ENCODE measurements at places on chromosomes 2 and 18.

- DNase-seq: no peak
Observed at GRCh38 chr2:100919316-100919715, 82.8 kb upstream of the RPL31 start.

- no peak for DNase-seq
Observed at GRCh38 chr2:235212501-235213158, 260.8 kb downstream of the SH3BP4 start.

DNA sequence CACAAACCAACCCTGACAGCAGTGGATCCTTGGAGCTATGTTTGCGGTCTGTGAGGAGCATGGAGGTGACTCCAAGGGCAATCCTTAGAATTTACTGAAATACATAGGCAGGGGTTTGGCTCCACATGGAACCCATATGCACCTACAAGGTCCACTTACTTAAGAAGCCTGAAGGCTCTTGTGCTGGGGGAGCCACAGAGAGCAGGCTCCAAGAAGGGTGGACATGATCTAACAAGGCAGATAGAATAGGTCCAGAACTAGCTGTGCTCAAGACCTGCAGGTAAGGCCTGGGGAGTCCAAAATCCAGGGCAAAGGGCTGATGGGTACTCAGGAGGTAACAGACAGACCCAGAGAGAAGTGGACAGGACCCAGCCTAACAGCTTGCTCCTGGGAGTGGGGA is 1.2 kb upstream of the CDK5R2 start:
- DNase-seq: no peak

DNA sequence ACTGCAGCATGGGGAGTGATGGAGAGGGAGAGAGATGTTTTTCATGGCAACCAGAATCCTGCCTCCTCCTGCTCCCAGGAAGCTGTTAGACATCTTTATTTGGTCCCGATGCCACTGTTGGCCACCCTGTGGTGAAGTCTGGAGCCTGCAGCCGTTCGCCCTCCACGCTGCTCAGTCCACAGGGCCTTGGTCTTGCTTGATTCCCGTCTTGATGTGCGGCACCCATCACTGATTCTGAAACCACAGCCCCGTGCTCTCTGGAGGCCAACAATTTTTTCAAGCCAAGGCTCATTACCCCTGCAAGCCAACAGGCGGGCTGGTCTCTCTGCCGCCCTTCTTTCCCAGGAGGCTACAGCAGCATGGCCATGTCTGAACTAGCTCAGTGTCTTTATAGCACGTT is 24.5 kb downstream of the SIGLEC15 start:
- no peak for DNase-seq

DNA sequence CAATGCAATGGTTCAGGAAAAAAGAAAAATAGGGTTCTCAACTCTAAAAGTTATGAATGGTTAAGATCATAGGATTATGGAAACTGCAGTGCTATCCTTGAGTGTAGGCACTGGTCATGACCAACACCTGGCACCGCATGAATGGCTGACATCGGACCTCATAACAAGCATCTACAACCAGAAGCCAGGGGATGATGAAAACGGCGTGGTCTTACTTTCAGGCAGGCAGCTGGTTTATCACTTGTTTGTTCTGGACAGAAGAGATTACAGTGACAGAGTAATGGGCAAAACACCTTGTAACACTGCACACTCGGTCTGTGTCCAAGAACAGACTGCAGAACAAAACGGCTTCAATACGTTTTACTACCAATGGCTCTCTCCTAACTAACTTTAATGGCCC is 132.8 kb downstream of the STK39 start:
- no peak for DNase-seq

DNA sequence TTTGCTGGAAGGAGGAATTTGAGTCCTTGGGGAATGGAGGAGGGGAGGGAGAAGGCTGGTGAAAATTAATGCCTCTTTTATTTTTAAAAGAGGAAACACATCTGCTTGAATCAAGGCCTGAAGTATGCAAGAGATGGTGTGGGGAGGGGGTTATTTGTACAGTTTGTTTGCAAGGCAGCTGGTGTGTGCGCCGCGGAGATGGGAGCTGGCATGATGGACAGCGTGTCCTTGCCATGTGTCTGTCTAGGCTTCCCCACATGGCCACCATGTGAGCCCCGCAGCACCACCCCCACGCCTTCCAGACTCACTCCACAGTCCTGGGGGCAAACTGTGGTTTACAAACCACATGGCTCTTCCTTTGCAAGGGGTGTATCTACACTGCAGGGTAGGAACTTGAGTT is 154.8 kb upstream of the APCDD1 start:
- DNase-seq: peak; percentile 6

- no peak for DNase-seq
Observed at GRCh38 chr18:61901323-61901986, 8.6 kb upstream of the RNF152 start.

- no peak for DNase-seq
Observed at GRCh38 chr2:27159271-27159670, 10.5 kb downstream of the TCF23 start.

GRCh38 chr2:145380436-145381017 is 860.6 kb upstream of the ZEB2 start:
- DNase-seq: no peak

- no peak for DNase-seq
Observed at GRCh38 chr2:232882505-232883115, 12.5 kb downstream of the SNORC start.

- no peak for DNase-seq
Observed at GRCh38 chr2:4272261-4272858, 569.0 kb downstream of the DCDC2C start.

DNA sequence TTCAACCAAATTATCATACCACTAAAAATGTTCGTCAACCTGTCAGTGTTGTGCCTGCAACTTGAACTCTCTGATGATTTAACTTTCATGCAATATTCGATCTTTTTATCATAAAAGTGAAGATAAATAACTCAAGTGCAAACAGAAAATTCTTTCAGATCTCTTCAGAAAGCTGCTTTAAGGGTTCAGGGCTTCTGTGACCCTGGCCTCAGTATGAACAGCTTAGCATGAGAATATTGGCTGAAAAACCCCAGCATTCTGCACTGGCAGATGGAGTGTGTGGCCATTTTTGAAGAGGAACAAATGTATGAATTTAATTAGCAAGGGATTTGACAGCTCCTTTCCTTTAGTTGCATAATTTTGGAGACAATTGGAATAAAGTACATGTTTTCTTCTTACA is 851.4 kb upstream of the SOX11 start:
- no peak for DNase-seq

- no peak for DNase-seq
Observed at GRCh38 chr2:163191372-163191771, 352.8 kb upstream of the KCNH7 start.

DNA sequence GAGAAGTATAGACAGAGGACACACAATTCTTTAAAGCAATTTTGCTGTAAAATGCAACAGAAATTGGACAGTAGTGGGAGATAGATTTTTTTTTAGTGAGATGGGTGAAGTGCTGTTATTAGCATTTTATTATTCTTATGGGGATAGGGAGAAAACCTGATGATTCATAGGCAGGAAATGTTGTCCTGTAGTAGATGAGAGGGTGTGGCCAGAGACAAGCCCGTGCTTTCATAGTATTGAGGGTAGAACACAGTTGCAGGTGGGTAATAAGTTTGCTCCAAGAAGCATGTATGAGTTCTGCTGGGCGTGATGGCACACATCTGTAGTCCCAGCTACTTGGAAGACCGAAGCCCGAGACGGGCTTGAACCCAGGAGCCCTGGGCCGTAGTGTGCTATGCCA is 128.3 kb upstream of the ARHGAP28 start:
- no peak for DNase-seq

GRCh38 chr2:187168720-187169713 is 279.0 kb downstream of the CALCRL start:
- no peak for DNase-seq

GRCh38 chr2:238170386-238171071 is 11.8 kb downstream of the ERFE start:
- no peak for DNase-seq

DNA sequence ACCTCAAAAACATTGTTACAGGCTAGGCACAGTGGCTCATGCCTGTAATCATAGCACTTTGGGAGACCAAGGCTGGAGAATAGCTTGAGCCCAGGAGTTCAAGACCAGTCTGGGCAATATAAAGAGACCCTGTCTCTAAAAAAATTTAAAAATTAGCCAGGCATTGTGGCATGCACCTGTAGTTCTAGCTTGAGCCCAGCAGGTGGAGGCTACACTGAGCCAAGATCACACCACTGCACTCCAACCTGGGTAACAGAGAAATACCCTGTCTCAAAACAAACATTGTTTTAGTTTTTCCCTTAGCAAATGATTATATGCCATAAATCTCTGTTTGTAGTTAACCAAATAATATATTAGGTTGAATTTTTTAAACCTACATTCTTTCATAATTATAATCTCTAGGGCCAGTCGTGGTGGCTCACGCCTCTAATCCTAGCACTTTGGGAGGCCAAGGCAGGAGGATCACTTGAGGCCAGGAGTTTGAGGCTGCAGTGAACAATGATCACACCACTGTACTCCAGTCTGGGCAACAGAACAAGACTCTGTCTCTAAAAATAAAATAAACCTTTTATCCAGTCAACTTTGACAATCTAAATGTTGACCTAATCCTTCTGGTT is 13.3 kb upstream of the CYP20A1 start:
- DNase-seq: no peak

DNA sequence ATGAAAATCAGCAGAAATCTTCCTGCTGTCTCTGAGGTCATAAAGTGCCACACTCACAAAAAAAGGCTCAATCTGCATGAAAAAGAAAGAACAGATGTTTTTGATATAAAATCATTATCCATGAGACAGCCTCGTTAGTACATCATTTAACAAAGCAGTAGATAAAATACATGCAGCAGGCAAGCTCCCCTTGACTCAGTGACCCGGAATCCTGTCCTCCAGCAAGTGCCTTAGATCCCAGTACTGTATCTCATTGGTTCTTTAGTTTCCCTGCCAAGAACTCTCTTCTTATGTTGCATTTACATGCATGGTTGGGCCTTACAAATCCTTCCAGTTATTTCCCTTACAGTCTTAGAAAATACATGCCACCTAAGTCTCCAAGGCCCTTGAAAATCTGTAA is 148.9 kb upstream of the CCDC195 start:
- no peak for DNase-seq

DNA sequence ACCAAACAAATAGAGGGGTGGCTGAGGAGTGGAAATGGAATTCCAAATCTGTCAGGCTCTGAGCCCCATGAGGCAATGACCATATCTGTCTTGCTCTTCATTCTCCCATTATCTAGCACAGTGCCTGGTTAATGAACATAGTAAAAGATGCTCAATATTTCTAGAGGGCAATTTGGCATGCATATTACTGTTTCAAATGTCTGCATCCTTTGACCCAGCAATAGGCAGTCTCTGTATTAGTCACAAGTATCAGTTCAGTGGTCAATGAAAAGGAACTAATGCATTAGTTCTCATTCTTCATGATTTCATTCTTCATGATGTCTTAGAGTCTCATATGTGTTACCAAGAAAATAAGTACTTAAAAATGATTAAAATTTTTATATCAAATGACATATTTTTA is 28.4 kb upstream of the MALL start:
- DNase-seq: no peak

DNA sequence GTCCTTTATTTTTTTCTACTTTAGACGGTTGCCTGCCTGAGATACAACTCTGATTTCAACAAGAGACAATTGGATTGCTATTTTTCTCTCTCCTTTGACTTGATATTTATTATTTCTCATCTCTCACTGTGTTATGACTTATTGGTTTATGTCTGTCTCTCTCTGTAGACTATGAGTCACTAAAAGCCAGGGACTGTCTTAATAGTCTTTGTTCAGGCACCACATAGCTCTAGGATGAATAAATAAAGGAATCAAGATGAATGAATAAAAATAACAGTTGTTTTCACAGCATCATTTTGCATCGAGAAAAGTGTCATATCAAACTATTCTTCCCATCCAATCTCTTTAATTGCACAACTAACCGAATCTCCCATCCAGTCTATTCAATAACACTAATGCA is 31.4 kb upstream of the CD28 start:
- no peak for DNase-seq

DNA sequence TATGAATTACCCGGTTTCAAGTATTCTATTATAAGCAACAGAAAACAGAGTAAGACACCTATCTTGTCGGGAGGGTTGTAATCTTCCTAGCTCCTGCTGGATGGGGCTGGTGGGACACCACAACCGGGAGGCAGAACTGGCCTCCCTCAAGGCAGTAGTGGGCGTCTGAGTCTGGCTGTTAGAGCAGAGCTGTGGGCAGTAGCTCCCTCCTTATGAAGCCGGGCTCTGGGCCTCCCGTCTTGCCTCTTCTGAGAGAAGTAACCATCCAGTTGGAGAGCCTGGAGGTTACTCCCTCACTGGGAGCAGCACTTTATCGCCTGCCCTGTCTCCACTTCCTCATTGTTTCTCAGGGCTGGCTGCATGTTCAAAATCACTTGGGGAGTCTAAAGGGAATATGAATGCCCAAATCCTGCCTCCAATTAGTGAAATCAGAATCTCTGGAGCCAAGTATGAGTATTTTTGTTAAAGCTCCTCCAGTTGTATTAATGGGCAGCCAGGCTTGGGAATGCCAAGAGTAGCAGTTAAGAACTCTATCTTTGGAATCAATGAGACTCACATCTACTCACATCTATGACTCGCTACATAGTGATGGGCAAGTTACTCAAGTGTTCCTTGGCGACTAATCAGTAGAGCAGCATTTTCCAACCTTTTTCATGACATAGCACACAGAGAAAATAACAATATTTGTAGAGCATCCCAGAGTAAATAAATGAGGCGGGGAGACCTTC is 27.3 kb upstream of the NRP2 start:
- DNase-seq: no peak

DNA sequence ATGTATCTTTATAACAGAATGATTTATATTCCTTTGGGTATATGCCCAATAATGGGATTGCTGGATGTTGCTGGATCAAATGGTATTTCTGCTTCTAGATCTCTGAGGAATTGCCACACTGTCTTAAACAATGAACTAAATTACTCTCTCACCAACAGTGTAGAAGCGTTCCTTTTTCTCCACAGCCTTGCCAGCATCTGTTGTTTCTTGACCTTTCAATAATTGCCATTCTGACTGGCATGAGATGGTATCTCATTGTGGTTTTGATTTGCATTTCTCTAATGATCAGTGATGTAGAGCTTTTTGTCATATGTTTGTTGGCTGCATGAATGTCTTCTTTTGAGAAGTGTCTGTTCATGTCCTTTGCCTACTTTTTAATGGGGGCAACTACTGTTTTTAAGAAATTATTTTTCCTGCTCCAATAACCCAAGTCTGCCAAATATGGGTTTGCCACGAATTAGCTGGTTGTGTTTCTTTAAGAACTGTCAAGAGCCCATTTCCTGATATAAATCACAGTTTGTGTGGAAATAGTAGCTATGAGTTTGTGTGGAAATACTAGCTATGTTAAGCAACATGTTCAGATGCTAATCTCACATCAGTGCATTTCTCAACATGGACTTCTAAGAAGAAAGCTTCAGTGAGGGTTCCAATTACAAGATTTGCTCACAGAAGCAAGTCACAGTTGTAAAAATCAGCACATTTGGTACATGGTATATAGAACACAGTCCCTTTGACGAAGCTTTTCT is 259.4 kb downstream of the ANAPC1 start:
- no peak for DNase-seq

- DNase-seq: no peak
Observed at GRCh38 chr2:234827096-234827860, 124.5 kb upstream of the SH3BP4 start.

- DNase-seq: no peak
Observed at GRCh38 chr18:36295880-36296301, 1.6 kb upstream of the FHOD3 start.
